ENCODE measurements at places on chromosomes 6 and 20.
A peak's percentile ranks its signal among the peaks of the same experiment; 100 is the strongest.

GRCh38 chr6:100665041-100665380 is 200.3 kb upstream of the SIM1 start:
- no peaks in the 10 kb centered on the region for H3K4me1 ChIP-seq
- no peaks in the 10 kb centered on the region for H3K27me3 ChIP-seq
- H3K36me3 ChIP-seq = peaks cover 7% of the 10 kb centered on the region
- H3K27ac ChIP-seq = no peak overlapping the region
- DNase-seq = peak; percentile 1
- no peak overlapping the region for H3K4me3 ChIP-seq

DNA sequence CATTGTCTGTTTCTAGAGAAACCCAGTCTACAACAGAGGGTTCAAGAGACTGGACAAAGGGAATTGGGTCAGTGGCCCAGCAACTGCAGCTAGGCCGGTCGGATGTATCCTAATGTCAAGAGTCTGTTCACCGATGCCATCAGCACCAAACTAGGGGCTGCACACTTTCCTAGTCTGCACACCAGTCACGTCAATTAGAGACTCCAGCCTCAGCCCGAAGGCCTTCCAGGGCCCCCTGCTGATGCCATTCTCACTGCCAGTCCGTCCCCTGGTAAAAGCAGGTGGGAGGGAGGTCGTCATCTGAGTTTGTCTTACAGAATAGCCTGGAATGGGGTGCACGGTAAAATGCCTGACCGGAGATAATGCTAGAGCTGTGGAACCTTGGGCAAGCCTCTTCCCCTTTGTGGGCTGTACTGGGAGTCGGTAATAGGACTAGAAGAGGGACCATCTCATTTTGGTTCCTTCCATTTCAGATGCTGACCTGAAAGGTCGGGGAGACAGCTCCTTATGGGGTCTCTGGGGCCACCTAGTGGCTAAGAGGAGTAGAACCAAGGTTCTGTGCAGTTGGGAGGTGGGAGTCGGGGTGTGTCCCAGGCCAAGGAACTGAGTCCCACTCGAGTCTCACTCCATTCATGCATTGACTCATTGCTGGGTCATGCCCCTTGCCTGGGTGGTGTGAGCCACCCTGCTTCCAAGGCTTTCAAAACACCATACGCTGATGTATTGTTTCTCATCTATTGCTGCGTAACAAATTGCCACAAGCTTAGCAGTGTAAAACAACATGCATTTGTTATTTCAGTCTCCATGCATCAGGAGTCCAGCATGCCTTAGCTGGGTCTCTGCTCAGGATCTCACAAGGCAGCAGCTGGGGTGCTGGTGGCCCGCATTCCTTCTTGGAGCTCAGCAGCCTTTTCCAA is 5.1 kb downstream of the SOX12 start:
- no peaks in the 10 kb centered on the region for H3K27me3 ChIP-seq
- H3K36me3 ChIP-seq = no peaks in the 10 kb centered on the region

DNA sequence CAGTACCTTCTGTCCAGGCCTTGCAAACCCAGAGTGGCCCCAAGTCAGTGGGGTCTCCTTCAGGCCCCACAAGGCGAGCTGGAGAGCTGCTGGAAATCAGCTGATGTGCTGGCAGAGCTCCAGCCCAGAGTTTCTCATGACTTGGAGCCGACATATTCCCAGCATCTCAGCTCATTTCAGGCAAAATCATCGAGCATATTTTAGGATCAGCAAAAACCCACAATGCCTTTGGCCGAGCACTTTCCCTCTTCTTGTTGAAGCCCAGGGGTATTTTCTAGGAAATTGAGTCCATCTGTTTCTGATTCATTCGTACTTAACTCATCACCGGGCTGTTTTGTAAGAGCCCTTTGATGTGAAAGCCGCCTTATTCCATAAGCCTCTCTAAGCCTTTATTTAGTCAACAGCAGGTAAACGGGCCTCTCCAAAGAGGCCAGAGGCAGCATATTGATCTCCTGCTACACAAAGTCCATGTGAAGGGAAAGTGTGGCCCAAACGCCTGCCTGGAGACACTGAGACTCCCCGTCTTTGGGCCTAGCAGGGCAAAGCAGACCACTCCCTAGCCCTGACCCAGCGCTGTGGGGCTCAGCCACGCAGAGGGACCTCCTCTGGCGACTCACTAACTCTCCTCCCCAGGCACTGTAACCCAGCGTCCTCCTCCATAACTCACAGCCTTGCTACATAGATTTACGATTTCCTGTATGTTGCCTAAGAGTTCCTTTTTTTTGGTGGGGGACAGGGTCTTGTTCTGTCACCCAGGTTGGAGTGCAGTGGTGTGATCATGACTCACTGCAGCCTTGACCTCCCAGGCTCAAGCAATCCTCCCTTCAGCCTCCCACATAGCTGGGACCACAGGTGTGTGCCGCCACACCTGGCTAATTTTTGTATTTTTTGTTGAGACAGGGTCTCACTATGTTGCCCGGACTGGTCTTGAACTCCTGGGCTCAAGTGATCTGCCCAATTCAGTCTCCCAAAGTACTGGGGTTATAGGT is 12.1 kb upstream of the C20orf203 start:
- peaks cover 9% of the 10 kb centered on the region for H3K4me1 ChIP-seq
- H3K27ac ChIP-seq = no peak overlapping the region
- H3K4me3 ChIP-seq = no peak overlapping the region
- no peaks in the 10 kb centered on the region for H3K36me3 ChIP-seq

GRCh38 chr6:34359418-34360158 is 32.9 kb downstream of the NUDT3 start:
- H3K36me3 ChIP-seq = no peaks in the 10 kb centered on the region
- no peak for DNase-seq
- no peak overlapping the region for H3K27ac ChIP-seq
- no peaks in the 10 kb centered on the region for H3K4me1 ChIP-seq
- no peak overlapping the region for H3K4me3 ChIP-seq
- H3K27me3 ChIP-seq = no peaks in the 10 kb centered on the region

DNA sequence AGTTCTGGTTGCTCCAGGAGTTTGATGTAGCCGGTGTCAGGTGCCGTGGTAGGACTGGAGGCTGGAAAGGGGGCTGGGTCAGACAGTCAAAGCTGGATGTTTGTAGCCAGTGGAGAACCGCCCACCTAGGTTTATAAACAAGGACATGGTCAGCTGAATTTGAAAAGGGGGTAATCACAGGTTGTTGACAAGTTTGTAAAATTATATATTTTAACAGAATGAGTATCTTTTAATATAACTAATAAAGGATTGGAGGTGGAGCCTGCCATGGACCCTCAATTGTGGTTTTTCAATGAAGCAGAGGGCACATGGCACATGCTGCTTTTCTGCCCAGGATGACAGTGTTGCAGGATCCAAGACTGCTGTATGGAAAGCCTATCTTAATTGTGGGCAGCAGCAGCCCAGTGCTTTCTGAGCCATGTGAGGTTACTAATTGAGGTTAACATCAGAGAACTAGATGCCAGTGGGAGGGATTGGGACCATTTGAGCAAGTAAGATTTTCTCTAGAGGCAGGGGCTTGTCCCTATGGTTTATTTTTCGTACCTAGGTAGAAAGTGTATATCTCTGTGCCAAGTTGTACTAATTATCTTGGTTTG is 9.7 kb downstream of the HECA start:
- peaks cover 4% of the 10 kb centered on the region for H3K36me3 ChIP-seq
- peak overlapping the region; percentile 29 for H3K4me3 ChIP-seq
- H3K27me3 ChIP-seq = no peaks in the 10 kb centered on the region

- no peak overlapping the region for H3K4me3 ChIP-seq
- no peaks in the 10 kb centered on the region for H3K4me1 ChIP-seq
- DNase-seq = no peak
- H3K36me3 ChIP-seq = no peaks in the 10 kb centered on the region
These were observed 54.8 kb downstream of the DACT2 start for GRCh38 chr6:168264593-168265335.

GRCh38 chr20:11585752-11586352 is 331.8 kb upstream of the BTBD3 start:
- H3K36me3 ChIP-seq = no peaks in the 10 kb centered on the region
- H3K4me1 ChIP-seq = no peaks in the 10 kb centered on the region
- DNase-seq = no peak
- H3K27me3 ChIP-seq = no peaks in the 10 kb centered on the region
- no peak overlapping the region for H3K27ac ChIP-seq

- peaks cover 24% of the 10 kb centered on the region for H3K36me3 ChIP-seq
- no peaks in the 10 kb centered on the region for H3K27me3 ChIP-seq
- no peak overlapping the region for H3K4me3 ChIP-seq
- H3K27ac ChIP-seq = no peak overlapping the region
These were observed 25.5 kb upstream of the ASXL1 start for GRCh38 chr20:32332614-32333013.

DNA sequence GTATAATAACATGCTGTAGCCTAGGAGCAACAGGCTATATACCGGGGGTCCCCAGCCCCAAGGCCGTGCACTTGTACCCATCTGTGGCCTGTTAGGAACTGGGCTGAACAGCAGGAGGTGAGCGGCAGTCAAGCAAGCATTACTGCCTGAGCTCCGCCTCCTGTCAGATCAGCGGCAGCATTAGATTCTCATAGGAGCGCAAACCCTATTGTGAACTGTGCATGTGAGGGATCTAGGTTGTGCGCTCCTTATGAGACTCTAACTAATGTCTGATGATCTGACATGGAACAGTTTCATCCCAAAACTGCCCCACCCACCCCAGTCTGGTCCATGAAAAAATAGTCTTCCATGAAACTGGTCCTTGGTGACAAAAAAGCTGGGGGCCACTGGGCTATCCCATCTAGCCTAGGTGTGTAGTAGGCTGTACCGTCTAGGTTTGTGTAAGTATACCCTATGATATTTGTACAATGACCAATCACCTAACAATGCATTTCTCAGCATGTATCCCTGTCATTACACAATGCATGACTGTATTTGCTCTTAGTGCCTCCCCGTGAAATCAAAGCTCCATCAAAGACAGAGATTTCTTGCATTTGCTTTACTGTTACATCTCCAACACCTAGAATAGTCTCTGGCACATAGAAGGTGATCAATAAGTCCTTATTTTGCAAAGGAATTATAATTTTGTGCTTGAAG is 30.8 kb downstream of the NHSL1 start:
- no peaks in the 10 kb centered on the region for H3K4me1 ChIP-seq
- no peaks in the 10 kb centered on the region for H3K36me3 ChIP-seq
- H3K27ac ChIP-seq = no peak overlapping the region
- H3K4me3 ChIP-seq = no peak overlapping the region

- H3K27ac ChIP-seq = no peak overlapping the region
- no peaks in the 10 kb centered on the region for H3K36me3 ChIP-seq
- H3K4me3 ChIP-seq = no peak overlapping the region
- H3K27me3 ChIP-seq = no peaks in the 10 kb centered on the region
These were observed 23.9 kb downstream of the ZKSCAN8 start for GRCh38 chr6:28165563-28165962.

GRCh38 chr20:48722737-48723191 is 105.0 kb downstream of the PREX1 start:
- DNase-seq = no peak
- no peak overlapping the region for H3K4me3 ChIP-seq
- peaks cover 76% of the 10 kb centered on the region for H3K4me1 ChIP-seq
- H3K27ac ChIP-seq = no peak overlapping the region
- no peaks in the 10 kb centered on the region for H3K27me3 ChIP-seq

DNA sequence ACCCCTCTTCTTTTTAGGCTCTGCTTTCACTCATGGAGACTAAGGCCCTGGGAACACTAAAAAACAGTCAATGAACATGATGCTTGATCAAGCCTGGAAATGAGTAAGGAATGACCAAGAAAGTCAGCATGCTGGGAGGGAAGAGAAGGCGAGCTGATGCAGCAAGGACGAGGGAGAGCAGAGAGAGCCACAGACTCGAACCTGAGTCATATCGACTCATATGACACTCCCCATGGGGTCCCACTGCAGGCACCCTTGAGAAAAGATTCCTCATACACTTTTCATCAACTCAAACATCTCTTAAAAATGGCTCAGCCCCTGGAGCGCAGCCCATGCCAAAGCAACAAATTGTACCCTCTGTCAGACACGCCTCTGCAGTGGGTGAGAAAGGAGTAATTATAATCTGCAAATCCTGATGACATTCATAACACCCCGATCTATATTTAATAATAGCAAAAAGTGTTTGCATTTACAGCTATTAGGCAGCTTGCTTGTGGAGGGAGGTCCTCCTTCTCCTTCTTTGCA is 127.2 kb downstream of the F13A1 start:
- no peak overlapping the region for H3K4me3 ChIP-seq
- DNase-seq = no peak
- no peaks in the 10 kb centered on the region for H3K36me3 ChIP-seq
- H3K4me1 ChIP-seq = no peaks in the 10 kb centered on the region
- H3K27ac ChIP-seq = no peak overlapping the region
- H3K27me3 ChIP-seq = peaks cover 17% of the 10 kb centered on the region

GRCh38 chr6:157741948-157742556 is 81.0 kb upstream of the SNX9 start:
- no peaks in the 10 kb centered on the region for H3K4me1 ChIP-seq
- no peaks in the 10 kb centered on the region for H3K27me3 ChIP-seq
- no peak overlapping the region for H3K27ac ChIP-seq
- DNase-seq = no peak

- no peak overlapping the region for H3K4me3 ChIP-seq
- H3K27me3 ChIP-seq = no peaks in the 10 kb centered on the region
These were observed 130.6 kb downstream of the ERMARD start for GRCh38 chr6:169881976-169882375.

DNA sequence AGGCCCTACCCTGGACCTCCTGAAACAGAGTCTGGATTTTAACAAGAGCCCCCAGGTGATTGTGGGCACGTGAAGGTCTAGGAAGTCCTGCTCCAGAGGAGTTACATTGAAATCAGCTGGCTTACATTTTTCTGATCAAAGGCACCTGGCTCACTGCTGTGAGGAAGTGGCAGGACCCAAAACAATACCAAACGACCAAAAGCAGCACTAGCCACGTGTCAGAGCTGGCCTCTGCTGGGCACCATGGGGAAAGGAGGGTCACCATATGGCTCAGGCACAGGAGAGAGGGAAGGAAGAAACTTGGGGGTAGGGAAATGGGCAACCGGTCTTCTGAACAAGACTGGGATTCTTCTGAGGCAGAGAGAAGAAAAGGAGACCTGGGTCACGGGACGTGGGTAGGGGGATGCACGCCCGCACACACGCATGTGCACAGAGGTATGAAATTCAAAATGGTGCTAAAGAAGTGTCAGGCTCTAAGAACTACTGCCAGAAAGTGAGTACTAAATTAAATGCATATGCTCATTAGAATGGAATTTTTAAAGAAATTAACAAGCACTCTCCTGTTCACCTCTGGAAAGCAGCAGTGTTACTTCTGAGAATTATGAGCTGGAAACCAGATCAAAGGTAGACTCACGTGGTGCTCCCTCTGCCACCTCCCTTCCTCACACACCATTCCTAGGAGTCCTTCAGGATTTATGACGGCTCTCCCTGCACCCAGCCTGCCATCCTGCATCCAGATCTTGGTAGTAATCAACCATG is 113.6 kb downstream of the TRERF1 start:
- H3K4me3 ChIP-seq = no peak overlapping the region
- no peaks in the 10 kb centered on the region for H3K27me3 ChIP-seq
- DNase-seq = no peak
- peaks cover 21% of the 10 kb centered on the region for H3K4me1 ChIP-seq

DNA sequence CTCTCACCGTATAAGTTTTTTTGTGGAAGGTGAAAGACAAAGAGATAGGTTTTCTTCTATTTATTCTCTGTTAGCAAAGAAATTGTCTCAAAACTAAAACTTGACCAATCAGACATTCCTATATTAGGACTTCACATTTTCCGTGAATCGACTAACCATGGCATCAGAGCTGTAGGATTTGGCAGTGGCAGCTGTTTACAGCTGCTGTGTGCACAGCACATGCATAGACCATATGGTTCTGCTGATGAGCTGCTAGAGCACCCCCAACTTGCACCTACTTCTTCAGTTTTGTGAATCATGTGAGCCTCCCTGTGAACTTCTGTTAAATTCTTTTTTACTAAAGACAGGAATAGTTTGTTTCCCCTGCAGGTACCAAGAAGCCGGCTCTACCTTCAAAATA is 157.9 kb downstream of the RFX6 start:
- no peaks in the 10 kb centered on the region for H3K27me3 ChIP-seq
- H3K4me3 ChIP-seq = no peak overlapping the region
- H3K36me3 ChIP-seq = no peaks in the 10 kb centered on the region
- H3K27ac ChIP-seq = no peak overlapping the region
- DNase-seq = no peak
- no peaks in the 10 kb centered on the region for H3K4me1 ChIP-seq

Data from CD4-positive, alpha-beta T cell (primary cell).